ENCODE measurements at places on chromosomes 1 and 21.
A peak's percentile ranks its signal among the peaks of the same experiment; 100 is the strongest.

- DNase-seq, result no peak
Observed at GRCh38 chr1:89130716-89131115, 4.8 kb upstream of the GBP2 start.

- no peak for DNase-seq
Observed at GRCh38 chr21:28483301-28484035, 509.2 kb downstream of the LTN1 start.

GRCh38 chr1:19811206-19811851 is 3.8 kb downstream of the RNF186 start:
- peak; percentile 37 for DNase-seq

DNA sequence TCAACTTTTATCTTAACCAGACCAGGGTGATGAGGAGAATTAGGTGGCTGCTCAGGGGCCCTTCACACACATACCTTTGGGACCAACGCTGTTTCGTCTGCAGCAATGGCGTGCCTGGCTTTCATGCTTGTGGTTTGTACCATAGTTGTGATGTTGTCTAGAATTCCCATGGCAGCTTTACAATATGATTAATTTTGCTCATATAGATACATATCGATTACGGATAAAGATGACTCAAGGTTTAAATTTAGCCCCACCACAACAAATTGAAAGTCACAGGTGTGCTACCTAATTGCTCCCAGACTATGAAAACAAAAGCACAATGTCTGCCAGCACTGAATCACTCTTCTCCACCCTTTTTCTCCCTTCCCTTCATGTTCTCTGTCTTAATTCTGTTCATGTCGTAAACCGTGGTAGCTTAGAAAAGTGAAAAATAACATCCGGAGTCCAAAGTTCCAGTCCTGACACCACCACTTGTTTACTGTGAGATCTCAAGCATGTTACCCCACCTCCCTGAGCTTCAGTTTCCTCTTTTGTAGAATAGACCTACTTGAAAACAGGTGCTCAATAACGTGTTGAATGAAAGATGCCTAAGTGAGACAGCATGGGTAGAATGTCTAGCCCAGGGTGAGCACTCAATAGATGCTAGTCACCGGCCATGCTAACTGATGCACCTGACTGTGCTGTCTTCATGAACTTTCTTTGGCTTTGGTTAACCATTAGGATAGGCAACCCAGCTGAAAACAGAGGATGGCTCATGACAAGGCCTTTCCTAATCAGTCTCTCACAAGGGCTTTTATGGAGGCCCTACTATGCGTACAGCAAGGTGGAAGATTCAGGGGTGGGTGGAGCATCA is 22.1 kb upstream of the JUN start:
- no peak for DNase-seq

DNA sequence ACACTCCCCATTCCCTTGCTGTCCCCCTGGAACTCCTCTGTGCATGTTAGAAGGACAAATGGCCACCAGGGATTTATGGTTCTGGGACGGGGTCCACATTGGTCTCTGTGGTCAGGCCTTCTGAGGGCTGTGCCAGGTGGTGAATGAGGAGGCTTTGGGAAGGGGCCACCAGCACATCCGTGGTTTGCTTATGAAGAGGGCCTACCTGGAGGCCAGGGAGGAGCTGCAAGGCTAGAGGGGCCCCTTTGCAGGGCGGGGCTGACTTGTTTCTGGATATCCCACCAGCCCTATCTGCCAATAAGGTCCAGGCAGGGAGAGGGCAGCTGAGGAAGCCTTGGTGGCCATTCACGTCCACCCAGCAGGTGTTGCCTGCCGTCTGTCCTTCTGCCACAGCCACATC is 24.9 kb downstream of the KCNA10 start:
- no peak for DNase-seq

DNA sequence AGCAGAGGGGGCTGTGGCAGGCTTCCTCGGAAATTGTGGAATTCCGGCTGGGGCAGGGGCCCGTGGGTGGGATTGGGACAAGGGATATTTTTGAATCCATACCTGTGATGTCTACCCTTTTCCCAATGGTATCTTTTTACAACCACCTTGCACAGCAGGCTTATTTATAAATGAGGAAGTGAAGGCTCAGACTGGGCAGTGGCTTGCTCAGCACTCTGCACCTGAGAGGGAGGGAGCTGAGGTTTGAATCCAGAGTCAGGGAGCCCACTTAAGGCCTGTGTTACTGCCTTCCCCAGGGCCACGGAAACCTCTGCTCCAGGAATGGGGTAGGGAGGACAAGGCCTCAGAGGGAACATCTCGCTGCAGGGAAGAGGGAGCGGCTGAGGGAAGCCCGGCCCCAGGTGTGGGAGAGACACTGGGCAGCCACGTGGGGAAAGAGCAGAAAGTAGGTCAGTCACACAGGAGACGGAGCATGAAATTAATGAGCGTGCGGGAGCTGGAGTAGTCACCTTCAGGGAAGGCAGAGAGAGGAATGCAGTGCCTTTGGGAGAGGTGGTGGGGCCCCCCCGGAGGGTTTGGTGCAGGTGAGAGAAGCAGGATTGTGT is 35.4 kb upstream of the SCMH1 start:
- no peak for DNase-seq

GRCh38 chr21:42135386-42136052 is 64.4 kb downstream of the UMODL1 start:
- no peak for DNase-seq

- DNase-seq, result no peak
Observed at GRCh38 chr1:236398538-236398937, 4.5 kb downstream of the EDARADD start.

DNA sequence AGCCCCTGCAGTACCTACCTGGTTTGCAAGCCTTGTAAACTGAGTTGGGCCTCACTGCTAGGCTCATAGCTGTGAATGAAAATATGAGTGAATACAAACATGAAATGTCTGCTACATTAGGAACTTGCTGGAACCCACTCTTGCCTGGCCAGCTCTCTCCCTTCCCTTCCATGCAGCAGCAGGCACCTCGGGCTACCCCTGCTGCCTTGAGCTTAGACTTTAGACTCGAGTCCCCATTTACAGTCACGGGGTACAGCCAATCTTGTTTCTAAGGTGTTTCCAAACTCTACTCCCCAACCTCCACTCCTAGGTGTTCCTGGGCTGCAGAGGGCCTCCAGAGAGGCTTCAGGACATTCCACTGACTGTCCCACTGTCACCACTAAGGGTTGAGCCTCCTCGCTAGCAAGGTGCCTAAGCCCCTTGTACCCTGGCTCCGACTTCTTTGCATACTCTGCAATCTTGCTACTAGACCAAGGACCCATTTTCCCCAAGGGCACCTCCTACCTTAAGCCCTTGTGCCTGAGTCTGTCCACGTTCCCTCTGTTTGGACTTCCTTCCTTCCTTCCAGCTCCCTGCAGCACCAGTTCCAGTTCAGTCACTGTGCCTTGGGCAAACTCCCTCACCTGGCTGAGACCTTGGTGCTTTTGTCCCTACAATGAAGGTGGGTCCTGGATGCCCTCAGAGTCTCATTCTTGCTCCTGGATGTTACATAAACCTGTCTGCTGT is 36.9 kb downstream of the CDK18 start:
- DNase-seq, result no peak

- DNase-seq, result no peak
Observed at GRCh38 chr1:233945573-233945972, 41.1 kb downstream of the SLC35F3 start.

DNA sequence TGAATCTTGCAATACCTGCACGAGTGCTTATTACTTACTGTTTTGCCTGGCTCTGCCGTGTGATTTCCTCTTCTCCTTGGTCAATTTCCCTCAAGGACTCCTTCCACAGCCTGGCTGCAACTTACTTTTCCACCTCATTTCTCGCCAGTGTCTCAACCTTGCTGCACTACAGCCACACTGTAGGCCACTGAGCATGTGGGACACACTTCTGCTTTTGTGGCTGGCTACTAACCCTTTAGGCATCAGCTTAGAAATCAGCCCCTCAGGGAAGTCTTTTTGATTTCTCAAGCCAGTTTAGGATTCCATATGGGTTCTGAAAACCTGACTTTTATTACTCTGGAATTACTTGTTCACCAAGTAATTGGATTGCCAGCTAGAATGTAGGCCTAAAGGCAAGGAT is 5.2 kb upstream of the DMRTB1 start:
- DNase-seq, result no peak

DNA sequence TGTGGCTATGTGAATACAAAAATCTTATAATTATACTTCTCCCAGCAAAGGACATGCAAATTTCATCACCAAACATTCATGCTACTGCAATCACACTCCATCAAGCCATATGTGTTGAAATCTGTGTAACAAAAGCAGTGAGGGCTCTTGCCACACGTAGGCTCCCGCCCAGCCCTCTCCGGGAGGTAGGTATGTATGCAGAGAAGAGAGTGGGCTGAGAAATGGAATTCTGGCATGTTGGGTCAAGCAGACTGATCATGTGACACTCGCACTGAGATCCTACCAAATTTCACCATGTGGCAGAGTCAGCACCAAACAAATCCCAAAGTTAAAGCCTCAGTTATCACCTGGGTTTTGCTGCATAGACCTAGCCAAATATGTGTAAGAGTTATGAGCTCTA is 49.7 kb downstream of the APP start:
- DNase-seq, result no peak

DNA sequence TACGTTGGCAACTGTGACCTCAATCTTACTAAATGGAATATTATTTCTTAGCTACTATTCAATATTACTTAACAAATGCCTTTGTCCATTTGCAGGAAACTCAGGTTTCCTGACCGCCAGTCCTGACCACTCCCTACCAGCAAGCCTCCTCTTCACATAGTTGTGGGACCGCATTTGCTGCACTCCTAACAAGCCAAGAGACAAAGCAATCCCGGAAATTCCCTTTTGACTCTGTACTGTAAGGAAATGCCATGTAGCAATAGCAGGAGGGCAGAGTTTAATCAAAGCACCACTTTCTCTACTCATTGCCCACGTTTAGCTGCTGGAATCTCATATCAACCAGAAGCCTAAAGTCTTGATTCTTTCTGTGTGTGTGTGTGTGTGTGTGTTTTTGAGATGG is 28.1 kb upstream of the ACBD6 start:
- no peak for DNase-seq

GRCh38 chr1:66267201-66267940 is 266.6 kb upstream of the SGIP1 start:
- DNase-seq, result no peak

GRCh38 chr1:204475656-204476432 is 18.8 kb downstream of the PIK3C2B start:
- no peak for DNase-seq

DNA sequence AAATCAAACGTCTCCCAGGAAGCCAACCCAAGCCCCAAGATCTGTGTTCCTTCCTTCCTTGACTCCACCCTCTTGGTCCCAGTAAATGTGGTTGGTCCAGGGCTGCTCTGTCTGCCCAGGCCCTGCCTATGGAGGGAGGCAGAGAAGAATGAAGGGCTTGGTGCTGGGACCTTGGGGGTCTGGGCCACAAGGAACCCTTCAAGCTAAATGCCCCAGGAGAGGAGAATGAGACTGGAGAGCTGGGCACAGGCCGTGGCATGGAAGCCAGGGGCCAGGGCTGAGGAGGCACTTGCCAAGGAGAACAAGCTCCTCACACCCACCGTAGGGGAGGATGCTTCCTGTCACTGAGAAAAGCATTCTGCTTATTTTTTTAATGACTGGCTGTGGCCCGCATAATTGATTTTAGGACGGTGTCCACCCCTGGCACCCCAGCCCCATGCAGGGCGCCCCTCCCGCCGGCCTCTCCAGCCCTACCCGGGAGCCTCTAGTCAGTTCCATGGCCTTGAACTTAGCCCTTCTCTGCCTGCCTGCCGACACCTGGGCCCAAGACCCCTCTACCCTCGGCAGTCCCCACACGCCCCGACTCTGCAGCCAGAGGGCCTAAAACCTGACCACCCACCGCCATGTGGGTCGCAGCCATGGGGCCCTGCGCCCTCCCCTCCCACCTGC is 889 bp downstream of the CLEC20A start:
- no peak for DNase-seq

DNA sequence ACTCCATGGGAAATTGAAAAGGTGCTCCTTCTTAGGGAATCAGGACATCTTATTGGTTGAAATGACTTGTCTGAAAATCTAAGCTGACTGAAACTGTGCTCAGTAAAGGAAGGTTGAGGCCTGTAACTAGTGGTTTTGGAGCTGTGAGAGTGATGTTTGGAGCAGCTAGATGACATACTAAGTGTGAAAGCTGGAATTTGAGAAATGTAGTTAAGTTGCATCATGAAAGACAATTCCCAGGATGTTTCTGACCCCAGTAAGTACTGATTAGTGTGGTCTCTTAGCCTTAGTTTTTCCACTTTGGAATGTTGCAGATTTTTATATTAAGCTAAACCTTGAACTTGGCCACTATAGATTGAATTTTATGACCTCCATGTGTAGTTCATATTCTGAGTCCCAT is 154.9 kb downstream of the PAPPA2 start:
- no peak for DNase-seq

DNA sequence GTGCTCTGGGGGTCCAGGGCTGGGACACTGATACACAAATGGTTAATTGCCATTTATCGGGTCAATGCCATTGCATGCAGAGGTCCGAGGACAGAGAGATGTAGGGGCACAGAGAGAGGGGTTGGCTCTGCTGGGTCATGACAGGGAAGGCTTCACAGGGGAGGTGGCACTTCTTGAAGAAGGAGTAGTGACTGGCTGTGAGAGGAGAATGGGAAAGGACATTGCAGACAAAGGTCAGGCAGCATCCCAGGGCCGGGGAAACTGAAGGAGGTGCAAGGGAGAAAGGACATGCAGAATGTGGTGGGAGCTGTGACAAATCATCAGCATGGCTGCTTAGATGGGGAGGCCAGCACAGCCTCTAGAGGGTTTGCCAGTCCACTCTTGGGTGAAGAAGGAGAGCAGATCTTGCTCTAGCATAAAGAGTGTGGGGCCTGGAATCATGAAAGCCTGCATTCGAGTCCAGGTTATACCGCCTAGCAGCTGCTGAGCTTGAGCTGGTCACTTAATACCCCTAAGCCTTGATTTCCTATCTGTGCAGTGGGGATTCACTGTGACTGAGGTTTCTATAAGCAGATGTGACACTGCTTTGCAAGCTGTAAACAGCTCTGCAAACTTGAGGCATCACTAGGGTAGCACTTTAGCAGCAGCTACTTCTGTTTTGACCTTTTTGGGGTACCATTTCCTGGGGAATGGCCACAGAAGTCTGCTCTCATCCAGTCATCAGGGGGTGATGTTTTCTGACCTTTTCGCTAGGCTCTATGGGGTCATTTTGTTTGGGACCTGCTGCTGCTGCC is 59.2 kb upstream of the EPS8L3 start:
- DNase-seq, result no peak

DNA sequence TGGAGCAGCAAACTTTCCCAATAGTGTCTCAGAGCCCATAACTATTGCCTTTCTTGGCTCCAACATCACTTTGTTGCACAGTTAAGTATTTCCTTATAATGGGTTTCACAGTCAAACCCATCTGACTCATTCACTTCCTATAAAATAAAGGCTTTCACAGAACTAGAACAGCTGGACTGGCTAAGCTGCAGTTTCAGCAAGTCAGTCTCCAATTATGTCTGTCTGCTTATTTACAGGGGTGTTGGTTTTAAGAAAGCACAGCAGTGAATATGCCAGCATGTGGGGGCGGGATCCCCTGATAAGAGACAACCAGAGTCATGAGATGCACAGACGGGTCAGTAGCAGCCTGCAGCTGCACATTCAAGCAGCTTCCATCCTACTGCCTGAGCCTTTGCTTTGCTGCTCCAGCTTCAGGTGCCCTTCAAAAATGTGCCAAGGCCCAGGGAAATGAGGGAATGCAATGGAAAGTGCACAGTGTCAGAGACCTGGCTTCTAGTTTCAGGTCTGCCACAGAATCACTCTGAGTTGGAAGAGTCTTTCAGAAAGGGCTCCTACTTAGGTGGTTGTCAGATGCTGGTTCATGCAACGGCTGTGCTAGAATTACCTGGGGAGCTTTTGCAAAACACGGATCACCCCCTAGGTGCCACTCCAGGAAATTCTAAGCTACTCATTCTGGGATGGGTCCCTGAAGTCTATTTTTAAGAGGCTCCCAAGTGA is 24.8 kb downstream of the RNF19B start:
- DNase-seq, result no peak

GRCh38 chr1:181541458-181541857 is 58.1 kb downstream of the CACNA1E start:
- DNase-seq, result no peak

Measured in effector memory CD8-positive, alpha-beta T cell (primary cell).